ENCODE measurements at places on chromosomes 1 and 21. TPM values are rescaled to one million over a fixed set of nuclear protein-coding genes. Genes with fewer than 3 reads are reported as not detected.

GRCh38 chr1:208200116-208200515 is 44.1 kb downstream of the PLXNA2 start:
- DNase-seq: no peak

The NPHS2 gene
- not detected for total RNA-seq

- DNase-seq: no peak
Measured at GRCh38 chr1:70978623-70979022, 69.0 kb downstream of the PTGER3 start.

The IFNAR1 gene
- total RNA-seq: 9.5 TPM

DNA sequence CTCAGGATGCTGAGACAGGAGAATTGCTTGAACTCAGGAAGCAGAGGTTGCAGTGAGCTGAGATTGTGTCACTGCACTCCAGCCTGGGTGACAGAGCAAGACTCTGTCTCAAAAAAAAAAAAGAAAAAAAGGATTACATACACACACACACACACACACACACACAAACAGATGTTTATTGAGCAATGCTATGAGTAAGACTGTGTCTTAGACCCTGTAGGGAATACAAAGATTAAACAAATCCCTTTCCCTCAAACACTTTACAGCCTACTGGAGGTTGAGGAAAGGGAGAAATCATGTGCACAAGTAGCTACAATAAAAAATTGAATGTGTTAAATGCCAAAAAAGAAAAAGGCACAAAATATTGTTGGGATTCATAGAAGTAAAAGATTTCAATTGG is 58.1 kb downstream of the RPAP2 start:
- no peak for DNase-seq

DNA sequence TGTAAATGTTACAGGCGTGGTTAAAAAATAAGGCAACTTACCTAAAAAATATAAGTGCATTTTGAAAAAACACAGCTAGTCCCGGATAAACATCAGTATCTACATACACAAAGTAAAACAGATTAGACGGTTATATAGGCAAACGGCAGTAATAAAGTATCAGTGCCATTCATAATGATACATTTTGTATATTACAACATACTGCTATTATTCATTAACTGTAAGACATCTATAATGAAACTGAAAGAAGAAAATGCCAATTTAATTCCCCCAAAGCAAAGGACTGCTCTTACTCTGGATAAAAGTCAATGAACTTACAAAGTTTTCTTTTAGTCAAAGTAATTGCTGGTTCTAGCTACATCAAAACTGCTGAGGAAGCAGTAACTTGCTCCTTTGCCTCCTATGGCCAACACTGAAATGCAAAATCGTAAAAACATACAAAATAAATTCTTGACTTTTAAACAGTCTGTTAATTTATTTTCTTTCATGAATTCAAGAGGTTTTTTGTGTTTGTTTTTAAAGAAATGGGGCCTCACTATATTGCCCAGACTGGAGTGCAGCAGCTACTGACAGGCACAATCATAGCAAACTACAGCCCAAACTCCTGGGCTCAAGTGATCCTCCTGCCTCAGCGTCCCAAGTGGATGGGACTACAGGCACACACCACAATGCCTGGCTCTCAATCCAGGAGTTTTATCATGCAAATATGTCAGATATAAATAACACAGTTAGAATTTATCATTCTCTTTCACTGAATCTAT is 23.9 kb downstream of the TMEM50B start:
- DNase-seq: no peak

- peak; percentile 61 for DNase-seq
Measured at GRCh38 chr21:36209626-36210171, 53.1 kb downstream of the DOP1B start.

The VSIG8 gene
- not detected for total RNA-seq

The OBSCN gene
- total RNA-seq: 5.1 TPM

The AKT3 gene
- 25.9 TPM for total RNA-seq

DNA sequence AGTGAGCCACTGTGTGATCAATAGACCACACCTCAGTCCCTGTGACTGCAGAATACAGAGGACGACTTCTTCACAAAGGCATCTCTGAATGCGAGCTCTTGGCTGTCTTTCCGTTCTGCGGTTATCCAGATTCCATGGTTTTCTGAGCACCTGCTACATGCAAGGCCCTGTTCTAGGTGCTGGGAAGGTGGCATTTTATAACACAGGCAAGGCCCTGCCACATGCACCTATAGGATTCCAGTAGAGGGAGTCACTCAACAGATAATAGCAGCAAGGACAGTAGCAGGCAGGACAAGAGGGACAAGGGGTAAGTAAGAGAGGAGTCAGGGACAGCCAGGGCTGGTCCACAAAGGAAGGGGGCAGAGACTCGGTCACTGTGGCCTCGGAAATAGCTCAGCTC is 9.0 kb downstream of the URB1 start:
- no peak for DNase-seq

The MFSD2A gene
- total RNA-seq: 0.90 TPM

The FRRS1 gene
- 4.3 TPM for total RNA-seq

The FCRL2 gene
- total RNA-seq: not detected

The C4BPB gene
- not detected for total RNA-seq

- DNase-seq: no peak
Measured at GRCh38 chr1:216047811-216048572, 375.3 kb downstream of the USH2A start.
